ENCODE measurements at places on chromosomes 7 and 10. TPM values are rescaled to one million over a fixed set of nuclear protein-coding genes. Genes with fewer than 3 reads are reported as not detected.

The NAT16 gene
- total RNA-seq: 0.15 TPM

The SLC16A12 gene
- total RNA-seq: 0.21 TPM

GRCh38 chr10:95428701-95429100, 132.5 kb downstream of the SORBS1 start:
- no peak for DNase-seq

DNA sequence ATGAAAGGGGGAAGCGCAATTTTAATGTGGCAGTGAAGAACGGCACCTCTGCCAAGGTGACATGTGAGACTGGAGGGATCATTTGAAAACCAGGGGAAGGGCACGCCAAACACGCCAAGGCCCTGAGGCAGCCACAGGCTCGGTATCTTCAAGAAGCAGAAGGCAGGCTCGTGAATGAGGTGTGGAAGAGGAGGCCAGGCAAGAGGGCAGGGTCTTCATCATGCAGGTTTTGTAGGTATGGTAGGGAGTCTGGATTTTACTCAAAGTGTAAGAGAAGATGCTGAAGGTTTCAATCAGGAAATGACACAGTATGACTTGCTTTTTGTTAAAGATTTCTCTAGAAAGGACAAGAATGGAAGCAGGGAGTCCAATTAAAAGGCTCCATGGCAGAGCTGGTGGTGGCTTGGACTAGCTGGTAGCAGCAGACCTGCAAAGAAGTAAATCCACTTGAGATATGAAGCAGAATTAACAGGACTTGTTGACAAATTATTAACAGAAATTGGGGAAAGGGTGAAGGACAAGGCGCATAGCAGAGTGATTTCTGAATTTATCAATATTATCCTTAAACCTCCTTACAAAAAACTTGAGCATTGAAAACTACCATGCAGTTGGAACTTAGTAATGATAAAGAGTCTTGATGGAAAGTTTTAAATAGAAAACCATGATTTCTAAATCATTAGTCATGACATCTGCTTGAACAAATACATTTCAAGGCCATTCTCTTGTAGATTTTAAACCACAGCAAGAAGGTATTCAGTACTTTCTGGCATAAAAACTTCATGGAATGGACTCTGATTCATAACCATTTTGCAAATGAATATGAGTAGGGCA, 70.4 kb downstream of the COA1 start:
- no peak for DNase-seq

DNA sequence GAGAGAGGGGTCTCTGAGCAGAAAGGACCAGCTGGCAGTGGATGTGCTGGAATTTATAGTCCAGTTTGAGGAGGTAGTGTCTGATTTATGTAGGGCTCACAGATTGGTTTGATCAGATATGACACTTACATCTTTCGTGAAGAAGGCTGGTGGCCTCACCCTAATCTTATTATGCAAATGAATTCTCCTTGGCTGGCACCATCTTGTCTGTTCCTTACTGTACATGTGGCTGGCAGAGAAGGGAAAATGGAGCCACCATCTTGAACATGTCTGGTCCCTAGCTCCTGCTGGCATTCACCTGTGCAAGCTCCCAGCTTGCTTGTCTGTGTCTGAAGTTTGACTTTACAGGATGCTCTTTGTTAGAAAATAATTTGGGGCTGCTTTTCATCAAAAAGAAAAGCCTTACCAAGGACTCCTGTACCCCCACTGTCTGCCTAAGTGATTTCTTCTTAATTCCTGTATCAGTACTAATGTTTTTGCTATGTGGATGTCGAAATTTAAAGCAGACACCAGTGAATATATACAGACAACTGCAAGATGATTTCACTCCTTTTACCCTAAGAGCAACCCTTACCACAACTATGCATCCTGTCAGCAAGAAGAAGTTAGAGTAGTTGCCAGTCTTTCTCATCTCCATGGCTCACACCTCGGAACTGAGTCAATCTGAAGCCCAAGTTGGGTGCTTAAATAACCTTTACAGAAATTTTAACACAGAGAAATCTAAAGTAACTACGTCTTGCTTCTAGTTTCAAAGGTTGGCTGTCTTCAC, 322.0 kb upstream of the SEMA3D start:
- no peak for DNase-seq

GRCh38 chr10:24465124-24465874, 256.4 kb downstream of the KIAA1217 start:
- no peak for DNase-seq

GRCh38 chr10:86075512-86075911, 291.1 kb downstream of the GRID1 start:
- peak; percentile 15 for DNase-seq
